ENCODE measurements at places on chromosomes 7 and 10.

DNA sequence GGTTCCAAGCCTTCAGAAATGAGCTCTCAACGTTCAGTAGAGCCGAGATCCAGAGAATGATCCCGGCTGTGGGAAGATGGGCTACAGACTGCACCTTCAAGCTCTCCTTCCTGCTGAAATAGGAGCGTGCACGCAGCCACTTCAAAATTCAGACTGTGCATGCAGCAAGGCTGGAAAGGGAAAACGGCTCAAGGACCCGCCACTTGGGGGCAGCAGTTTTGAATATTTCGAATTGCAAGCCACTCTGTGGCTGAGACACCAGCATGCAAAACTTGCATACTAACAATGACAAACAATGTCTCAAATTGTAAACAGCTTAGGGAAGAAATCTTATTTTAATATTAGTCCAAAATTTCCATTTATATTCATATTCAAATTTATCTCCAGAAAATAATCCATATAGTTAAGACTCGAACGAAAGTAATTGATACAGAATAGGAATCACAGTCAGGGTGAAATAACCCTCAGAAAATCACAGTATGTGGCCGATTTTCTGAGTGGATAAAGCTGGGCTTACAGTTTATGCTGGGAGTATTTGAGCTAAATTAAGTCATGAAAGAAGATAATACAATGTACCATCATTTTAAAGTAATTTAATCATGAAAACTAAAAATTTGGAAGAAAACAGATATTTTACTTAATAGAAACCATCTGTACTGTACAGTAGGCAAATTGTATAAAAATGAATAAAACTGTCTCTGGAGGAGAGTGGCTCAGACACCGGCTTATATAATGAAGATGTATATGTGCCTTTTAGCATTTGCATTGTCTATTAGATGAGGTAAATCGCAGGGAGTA lies 137.9 kb upstream of the MKI67 start:
- DNase-seq: no peak

GRCh38 chr7:90225601-90226000 lies 14.1 kb downstream of the STEAP2 start:
- no peak for DNase-seq

DNA sequence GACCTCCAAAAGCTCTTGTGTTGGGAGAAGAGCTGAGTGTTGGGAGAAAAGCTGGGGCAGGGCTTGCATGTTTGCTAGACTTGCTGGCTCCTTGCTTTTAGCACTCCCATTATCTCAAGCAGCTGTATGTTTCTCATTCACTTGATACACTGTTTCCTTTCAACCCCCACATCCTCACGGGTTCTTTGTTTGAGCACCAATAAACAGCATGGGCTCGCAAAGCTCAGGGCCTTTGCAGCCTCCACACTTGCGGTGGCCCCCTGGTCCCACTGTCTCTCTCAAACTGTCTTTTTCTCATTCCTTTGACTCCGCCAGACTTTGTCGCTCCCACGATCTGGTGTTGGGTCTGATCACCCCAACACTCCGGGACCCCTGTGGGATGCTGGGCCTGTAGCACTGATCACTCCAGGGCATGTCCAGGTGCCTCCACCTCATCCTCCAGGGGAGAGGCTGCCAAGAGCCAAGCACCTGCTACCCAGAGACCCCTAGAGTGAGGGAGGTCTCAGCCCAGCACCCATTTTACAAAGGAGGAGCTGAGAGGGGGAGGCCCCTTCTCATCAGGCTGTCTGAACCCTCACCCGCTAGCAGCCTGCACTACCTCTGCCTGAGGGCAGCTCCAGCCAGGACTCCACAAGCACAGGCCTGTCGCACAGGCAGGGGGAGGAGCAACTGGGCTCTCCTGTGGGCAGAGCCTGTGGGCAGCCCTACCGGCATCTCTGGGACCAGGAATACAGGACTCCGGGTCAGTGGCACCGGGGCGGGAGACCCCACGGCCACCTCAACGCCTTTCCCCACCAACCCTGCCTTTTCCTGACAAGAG lies 49.1 kb upstream of the MSMB start:
- no peak for DNase-seq

- no peak for DNase-seq
These were observed 38.9 kb downstream of the NKX6-2 start for GRCh38 chr10:132746801-132747625.

DNA sequence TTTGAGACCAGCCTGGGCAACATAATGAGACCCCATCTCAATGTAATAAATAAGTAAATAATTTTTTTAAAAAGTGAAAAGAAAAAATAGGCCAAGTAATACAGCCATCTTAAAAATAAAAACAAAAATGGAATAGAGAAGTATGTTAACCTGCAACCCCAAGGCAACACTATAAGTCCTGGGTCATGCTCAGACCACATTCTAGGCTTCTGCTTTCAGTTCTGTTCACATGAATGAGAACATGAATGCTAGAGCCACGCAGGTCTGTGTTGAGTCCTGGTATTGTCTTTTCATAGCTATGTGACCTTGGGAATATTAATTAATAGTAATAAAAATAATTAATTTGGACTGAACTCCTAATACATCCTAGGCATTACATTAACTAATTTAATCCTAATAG lies 284.0 kb downstream of the AUTS2 start:
- no peak for DNase-seq
